T-helper 1 cell treated with Interleukin-12 subunit alpha and Interleukin-12 subunit beta and Interleukin-4 antibody, amounts not matched to agents 30 ng/mL and 1 ng/mL, for 36 hours (primary cell): ENCODE measurements at places on chromosomes 4 and X. TPM values are rescaled to one million over a fixed set of nuclear protein-coding genes. Genes with fewer than 3 reads are reported as not detected.

The PAGE4 gene
- total RNA-seq: not detected in 2 replicates

The SYP gene
- 2.7 and 3.3 TPM in 2 replicates for total RNA-seq

The INTU gene
- not detected in 2 replicates for total RNA-seq

The BLOC1S4 gene
- 17.4 and 19.0 TPM in 2 replicates for total RNA-seq

The GPRASP2 gene
- 0.12 and 0.37 TPM in 2 replicates for total RNA-seq

The GAGE12H gene
- not detected in 2 replicates for total RNA-seq

The UGT8 gene
- 0.12 TPM in 1 of 2 replicates, not detected in the other for total RNA-seq

The FRMPD4 gene
- total RNA-seq: not detected in 2 replicates

The CYLC1 gene
- total RNA-seq: not detected in 2 replicates

The TLL1 gene
- total RNA-seq: 0.05 TPM in 1 of 2 replicates, not detected in the other

The SPANXA1 gene
- not detected in 2 replicates for total RNA-seq

The ACSL1 gene
- 37.5 and 38.0 TPM in 2 replicates for total RNA-seq

The TMEM31 gene
- total RNA-seq: not detected in 2 replicates

The BMP3 gene
- not detected in 2 replicates for total RNA-seq

The GRPEL1 gene
- total RNA-seq: 53.2 and 54.2 TPM in 2 replicates

The ARMCX4 gene
- 2.6 and 3.2 TPM in 2 replicates for total RNA-seq

The SSX2 gene
- not detected in 2 replicates for total RNA-seq

The STK32B gene
- total RNA-seq: not detected in 2 replicates

The FATE1 gene
- not detected in 2 replicates for total RNA-seq

The GLRA2 gene
- not detected in 2 replicates for total RNA-seq

The TRIM61 gene
- total RNA-seq: 2.5 and 5.1 TPM in 2 replicates

The CFI gene
- total RNA-seq: not detected in 2 replicates

The ZDHHC15 gene
- not detected in 2 replicates for total RNA-seq

The SFRP2 gene
- total RNA-seq: not detected in 2 replicates

The PDGFC gene
- total RNA-seq: not detected in 2 replicates

The HELQ gene
- total RNA-seq: 12.0 and 12.8 TPM in 2 replicates

The CHRDL1 gene
- total RNA-seq: not detected in 2 replicates

The ETDB gene
- not detected in 2 replicates for total RNA-seq

The XK gene
- 0.15 and 0.20 TPM in 2 replicates for total RNA-seq

The TRIML2 gene
- total RNA-seq: not detected in 2 replicates

The IL9R gene
- total RNA-seq: 28.9 and 33.2 TPM in 2 replicates

The GBA3 gene
- total RNA-seq: not detected in 2 replicates

The SSX1 gene
- not detected in 2 replicates for total RNA-seq

The STOX2 gene
- 0.12 TPM in 1 of 2 replicates, not detected in the other for total RNA-seq

The TMPRSS11F gene
- not detected in 2 replicates for total RNA-seq

The SHROOM3 gene
- total RNA-seq: 0.02 TPM in 2 replicates

The ADH1B gene
- not detected in 2 replicates for total RNA-seq

The ADH7 gene
- not detected in 2 replicates for total RNA-seq

The GLRA3 gene
- total RNA-seq: not detected in 2 replicates

The FGB gene
- not detected in 2 replicates for total RNA-seq

The GLOD5 gene
- total RNA-seq: not detected in 2 replicates

The MID2 gene
- total RNA-seq: 6.3 and 6.6 TPM in 2 replicates

The CTAG1B gene
- not detected in 2 replicates for total RNA-seq

The DTHD1 gene
- 0.64 and 0.83 TPM in 2 replicates for total RNA-seq

The CDS1 gene
- total RNA-seq: 0.05 TPM in 2 replicates

The CLDN22 gene
- total RNA-seq: not detected in 2 replicates

The CENPI gene
- total RNA-seq: 17.1 and 18.8 TPM in 2 replicates

The MAGEA2B gene
- not detected in 2 replicates for total RNA-seq
